Left colon (tissue), 2 donors: ENCODE measurements at places on chromosomes 2 and 18. TPM values are rescaled to one million over a fixed set of nuclear protein-coding genes. Genes with fewer than 3 reads are reported as not detected.

CRYGD gene
- not detected for total RNA-seq

ZNF397 gene
- total RNA-seq = 18.0 TPM

CYS1 gene
- 0.37 TPM for total RNA-seq

GPR45 gene
- not detected for total RNA-seq

SGO2 gene
- total RNA-seq = 3.9 TPM

TXNDC2 gene
- total RNA-seq = not detected

DNA sequence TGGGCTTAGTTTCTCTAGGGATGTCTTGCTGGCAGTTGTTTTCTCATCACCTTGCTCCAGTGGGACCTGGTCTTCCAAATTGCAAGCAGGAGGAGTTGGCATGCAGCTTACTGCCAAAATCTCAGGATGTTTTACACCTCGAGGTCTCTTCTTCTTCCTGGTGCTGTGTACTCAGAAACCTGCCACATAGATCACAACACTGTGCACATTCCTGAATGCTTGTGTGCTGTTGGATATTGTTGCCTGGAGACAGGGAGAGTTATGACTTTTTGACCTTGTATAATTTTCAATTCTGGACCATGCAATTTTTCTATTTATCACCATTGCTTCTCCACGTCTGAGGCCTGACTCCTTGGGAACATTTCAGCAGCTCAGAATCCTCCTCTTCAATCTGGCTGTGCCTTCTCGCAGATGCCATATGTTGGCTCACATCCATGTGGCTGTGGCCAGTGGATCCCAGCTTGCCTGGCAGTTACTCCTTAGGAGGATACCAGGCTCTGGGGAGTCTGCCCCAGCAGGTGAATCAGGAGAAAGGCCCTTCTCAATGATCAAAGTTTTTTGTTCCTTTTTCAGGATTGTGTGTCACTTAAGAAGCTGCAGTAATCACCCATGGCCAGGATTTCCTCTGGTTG lies 489.3 kb downstream of the TSN start:
- no peak for DNase-seq

- no peak for DNase-seq
Observed at GRCh38 chr2:937530-937929, 13.1 kb upstream of the SNTG2 start.

DNA sequence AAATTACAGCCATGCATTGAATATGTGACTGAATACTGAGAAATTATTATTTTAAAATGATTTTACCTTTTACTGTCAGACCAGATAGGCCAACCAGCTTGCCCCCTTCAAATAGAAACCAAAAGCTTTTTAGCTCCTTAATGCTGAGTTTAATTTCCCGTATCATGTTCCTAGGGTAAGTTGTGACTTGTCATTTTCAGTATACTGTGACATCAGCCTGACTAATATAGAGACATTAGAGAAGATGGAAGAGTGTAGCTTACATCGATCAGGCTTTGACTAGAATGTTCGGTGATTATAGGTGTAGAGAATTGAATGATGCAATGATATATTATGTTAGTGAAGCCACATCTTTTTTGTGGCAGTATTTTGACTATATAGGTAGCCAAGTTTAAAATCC lies 50.6 kb upstream of the ZEB2 start:
- DNase-seq = no peak

- DNase-seq = no peak
Observed at GRCh38 chr2:143685421-143686078, 556.3 kb downstream of the ARHGAP15 start.

GRCh38 chr2:230209422-230210051 lies 10.2 kb downstream of the SP110 start:
- DNase-seq = no peak
